Inflammatory macrophage treated with lipopolysaccharide for 1 hour (primary cell): ENCODE measurements at places on chromosomes 5 and 9.

DNA sequence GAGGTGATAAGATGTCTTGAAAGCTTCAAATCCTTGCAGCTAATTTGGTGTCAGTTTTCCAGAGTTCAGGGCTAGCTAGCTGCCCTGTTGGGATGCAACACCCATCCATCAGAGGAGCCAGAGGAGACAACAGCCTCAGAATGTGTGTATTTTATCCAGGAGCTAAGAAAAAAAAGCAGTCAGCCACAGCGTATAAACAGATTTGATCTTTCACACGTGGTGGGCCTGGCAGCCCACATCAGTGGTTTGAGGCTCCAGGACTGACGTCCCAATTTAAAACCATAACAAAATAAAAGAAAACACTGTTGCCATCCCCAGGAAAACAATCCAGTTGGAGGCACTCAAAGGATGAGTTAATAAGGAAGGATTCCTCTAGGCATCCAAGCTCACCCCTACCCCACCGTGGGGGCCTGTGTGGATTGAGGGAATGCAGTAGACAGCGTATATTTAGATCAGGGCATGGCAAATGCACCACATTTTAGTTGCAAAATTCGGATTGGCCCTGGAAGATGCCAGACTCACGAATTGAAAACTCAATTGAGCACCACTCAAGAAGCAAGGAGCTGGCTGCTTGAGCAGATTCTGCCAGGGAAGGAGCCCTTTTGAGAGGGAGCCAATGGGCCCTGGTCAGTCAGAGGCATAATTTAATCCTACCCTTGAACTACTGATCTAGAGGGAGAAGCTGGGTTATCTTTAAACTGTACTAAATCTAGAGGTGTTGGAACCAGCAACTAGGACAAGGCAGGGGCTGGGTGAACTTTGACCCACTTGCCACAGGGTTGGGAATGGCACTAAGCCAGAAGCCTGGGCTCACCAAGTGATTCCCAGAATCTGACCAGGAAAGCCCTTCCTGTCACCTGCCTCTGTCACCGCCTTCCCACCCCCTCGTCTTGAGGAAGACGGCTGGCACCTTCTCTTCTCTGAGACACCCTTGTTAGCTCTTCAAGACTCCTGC is 17.5 kb downstream of the ADRA1B start:
- no peak for DNase-seq

DNA sequence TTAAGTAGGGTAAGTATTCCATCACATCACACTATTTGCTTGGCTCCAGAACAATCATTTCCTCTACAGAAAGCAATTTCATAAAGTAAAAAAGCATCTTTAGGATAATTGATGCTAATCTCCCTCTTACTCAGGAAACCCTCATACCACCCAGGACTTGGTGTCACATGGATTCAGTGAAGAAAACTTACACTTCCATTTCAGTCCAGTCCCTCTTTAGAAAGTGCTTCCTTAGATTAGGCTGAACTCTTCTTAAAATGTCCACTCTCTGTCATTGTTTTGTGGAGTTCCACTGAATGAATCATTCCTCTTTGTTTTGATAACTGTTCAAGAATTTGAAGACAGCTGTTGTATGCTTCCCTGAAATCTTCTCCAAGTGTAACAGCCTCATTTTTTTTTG is 144.0 kb upstream of the ZNF462 start:
- DNase-seq: no peak

DNA sequence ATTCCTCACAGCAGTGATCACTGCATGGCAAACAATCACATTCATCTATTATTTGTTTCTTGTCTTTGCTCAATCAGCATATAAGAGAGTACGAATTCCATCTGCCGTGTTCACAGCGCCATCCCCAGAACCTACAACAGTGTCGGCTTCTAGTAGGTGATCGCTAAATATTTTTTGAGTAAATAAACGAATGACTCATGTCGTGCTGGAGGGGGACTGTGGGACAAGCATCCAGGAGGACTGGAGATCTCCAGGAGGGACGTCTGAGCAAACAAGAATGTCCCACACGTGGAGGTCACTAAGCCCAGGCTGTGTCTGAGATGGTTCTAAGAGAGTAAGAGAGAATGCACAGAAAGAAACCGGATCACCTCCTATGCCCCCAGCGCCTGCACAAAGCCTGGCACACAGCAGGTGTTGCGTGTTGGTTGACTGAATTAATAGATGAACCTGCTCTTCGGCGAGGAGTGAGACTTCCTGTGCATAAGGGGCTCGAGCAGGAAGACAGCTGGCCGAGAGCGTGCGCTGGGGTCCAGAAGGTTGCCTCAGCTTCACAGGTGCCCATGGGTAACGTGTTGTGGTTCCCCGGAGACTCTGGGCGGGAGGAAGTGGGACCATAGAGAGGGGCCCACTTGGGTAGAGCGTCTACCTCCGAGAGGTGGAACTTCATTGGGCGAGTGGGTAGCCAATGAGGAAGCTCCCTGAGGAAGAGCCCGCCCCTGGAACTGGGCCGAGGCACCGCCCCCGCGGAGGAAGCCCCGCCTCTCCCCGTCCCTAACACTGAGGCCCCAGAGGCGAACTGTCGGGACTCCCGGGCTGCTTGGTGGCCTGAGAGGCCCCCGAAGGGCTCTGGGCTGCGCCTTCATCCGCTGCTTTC is 193.0 kb downstream of the MELK start:
- peak; percentile 72 for DNase-seq

DNA sequence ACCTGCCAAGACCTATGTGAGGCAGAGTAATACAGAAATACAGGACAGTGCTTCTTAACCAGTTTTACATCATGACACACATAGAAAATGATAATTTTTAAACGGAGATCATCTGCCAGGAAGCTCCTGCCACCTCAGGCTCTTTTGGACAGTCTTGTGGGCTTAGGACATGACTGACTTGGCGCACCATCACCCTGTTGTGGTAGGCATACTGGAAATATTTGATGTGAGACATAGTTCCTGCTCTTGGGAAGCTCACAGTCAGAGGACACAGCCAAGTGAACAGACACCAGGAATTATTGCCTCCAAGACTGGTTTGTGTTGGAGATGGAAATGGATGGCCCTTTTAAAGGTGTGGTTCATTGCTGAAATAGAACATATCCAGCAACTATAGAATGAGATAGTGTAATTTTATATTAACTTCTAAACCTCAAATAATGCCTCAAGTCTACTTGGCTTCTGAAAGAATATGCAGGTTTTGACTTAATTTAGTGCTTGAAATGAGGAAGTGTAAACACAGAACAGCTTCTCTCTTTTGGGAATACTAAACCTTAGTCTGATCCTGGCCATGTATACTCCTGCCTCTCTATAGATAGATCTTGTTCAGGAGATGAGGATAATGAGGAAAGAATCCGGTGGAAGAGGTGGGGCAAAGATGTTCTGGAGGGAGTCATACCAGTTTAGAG is 19.7 kb downstream of the CPEB4 start:
- DNase-seq: no peak

GRCh38 chr5:61701877-61702602 is 370.0 kb downstream of the ZSWIM6 start:
- DNase-seq: no peak

DNA sequence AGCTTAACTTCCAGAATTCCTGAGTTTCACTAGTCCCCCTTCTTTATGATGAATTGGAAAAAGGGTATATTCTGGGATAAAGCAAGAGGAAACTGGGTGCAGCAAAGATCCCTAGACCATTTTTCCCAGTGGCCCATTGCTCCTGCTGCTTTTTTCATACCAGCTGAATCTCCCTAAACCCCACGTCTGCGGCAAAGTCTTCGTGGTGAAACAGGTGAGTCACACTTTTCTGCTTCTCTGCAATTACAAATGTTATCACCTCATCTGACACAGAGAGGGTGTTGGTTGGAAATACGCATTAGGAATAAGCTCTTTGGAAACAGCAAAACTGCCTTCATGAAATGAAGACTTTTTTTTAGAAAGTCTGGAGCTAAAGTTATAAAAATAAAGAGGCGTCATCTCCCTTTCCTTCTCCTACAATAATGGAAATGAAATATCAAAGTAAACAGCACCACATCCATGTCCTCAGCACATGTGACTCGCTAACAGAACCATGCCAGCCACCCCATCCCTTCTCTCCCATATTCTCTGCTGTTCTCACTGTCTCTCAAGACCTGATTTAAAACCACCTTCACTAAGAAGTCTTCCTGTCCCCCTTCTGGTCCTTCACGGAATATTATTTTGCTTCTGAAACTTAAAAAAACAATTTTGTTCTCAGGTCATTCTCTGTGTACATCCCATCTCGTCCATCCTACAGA is 39.5 kb upstream of the GLRX start:
- DNase-seq: peak; percentile 30

DNA sequence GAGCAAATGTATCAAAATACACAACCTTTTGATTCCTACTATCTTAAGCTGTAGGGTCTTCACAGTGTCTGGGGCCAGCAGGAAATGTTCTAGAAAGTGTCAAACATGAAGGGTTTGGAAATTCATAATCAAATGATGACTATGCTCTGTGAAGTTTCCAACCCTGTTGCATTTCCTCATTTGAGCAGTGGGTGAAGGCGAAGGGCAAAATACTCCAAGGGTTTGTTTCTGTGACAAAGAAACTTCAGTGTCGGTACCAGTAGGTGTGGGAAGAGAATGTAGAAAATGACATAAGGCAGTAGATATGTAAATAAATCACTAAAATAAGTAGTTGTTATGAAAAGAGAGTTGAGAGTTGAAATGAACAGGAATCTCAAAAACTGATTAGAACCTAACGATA is 576 bp downstream of the ALDOB start:
- DNase-seq: peak; percentile 8

GRCh38 chr5:157046041-157046440 is 12.9 kb downstream of the HAVCR1 start:
- no peak for DNase-seq

- no peak for DNase-seq
Measured at GRCh38 chr5:149872351-149873040, 72.1 kb downstream of the PDE6A start.

- no peak for DNase-seq
Measured at GRCh38 chr5:138725153-138725817, 27.9 kb upstream of the CTNNA1 start.

DNA sequence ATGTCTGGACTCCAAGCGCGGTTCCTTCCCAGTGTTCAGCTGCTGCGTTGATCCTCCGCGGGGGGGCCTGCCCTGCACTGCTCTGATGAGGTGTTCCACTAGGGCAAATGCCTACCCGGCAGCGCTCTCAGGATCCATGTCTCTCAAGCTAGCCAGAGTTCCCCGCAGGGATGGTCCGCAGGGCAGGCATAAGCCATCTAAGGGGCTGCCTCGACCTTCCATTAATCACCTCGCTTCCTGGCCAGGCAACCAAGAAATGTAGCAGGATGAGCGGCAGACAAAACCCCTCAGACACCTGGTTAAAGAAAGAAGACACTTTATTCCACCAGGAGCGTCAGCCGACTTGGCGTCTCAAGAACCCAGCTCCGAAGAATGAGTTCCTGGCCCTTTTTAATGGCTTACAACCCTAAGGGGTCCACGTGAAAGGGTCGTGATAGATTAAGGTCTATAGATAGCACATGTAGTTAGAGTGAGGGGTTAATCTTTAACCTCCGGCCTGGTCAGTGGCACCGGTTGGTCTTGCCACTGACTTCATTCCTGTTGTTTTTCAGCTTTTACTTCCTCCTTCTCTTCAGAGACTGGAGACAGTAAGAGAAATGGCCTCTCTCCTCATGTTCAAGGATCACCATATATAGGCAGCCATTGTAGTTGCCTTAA is 47.2 kb upstream of the COX7C start:
- DNase-seq: no peak

DNA sequence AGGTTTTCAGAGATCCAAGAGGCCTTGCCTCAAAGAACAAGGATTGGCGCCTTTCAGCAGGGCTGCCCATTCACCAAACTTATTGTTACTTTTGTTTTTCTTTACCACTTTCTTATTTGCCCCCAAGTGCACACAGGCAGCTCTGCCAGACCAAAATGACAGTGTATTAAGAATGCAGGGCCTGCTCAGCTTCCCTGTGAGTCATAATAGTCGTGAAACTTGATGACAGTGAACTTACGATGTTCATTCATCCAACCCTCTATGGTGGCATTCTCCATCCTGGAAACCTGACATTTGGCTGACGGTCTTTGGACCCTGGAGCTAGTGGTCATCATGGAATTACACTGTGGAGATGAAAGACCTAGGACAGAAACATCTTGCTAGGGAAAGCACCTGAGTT is 44.3 kb downstream of the UBE2QL1 start:
- no peak for DNase-seq

DNA sequence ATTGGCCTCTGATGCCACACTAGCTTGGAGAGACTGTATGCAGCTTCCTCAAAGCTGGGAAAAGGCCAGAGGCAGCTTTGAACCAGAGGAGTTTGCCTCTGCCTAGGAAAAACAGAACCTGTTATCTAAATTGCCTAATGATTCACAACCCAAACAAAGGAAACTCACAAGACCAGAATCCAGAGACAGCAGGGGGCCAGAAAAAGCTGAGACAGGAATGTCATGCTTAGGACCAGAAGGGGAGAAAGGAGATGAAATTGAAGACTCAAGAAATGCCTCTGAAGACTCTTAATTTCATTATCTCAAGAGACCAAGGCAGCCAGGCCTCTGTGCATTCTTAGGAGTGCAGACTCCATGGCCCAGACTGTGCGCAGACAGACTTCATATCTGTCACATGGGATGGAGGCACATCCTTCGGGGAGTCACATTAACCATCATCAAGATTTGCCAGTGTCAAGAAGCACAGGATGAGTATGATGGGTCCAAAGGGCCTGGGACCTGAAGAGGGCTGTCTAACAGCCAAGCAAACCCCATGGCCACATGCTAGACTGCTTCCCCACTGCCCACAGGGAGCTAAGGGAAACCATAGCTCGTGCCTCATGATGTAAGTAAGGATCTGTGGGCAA is 57.3 kb downstream of the ARSB start:
- no peak for DNase-seq

DNA sequence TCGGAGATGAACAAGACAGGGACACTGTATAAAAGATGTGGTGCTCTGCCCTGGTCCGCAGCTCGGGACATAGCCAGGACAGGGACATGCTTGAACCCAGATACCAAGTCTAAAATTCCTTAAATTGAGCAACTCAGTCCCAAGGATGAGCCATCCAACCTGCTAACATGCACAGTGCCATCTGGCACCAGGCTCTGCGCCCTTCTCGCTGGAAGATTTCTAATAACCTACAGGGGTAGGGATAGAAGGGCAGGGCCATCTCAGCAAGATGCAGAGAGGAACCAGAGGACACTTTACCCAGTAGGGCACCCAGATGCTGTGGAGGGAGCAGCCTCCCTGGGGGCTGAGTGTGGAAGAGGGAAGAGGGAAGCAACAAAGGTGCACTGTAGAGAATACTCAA is 60.1 kb downstream of the SEMA4D start:
- no peak for DNase-seq

DNA sequence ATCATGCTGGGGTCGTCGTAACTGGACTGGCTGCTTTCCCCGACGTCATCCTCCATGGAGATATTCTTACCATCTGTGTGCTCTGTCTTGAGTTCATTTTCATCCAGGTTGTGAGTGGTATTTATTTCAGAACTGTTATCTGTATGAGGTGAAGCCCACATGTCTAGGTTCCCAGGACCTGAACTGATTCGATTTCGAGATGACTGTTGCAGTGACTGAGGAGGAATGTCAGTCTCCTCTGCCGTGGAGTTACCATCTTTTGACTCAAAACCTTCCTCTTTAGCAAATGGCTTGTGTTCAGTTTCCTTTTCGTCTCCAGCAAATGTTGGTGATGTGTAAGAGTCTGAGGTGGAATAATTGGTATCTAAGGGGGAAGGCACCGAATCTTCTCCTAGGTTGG is 55.2 kb upstream of the PCA3 start:
- DNase-seq: no peak

- no peak for DNase-seq
Measured at GRCh38 chr9:16002816-16003215, 450.0 kb downstream of the CCDC171 start.
